H9 (cell line): ENCODE measurements at places on chromosomes 1 and 21. TPM values are rescaled to one million over a fixed set of nuclear protein-coding genes. Genes with fewer than 3 reads are reported as not detected.

DNA sequence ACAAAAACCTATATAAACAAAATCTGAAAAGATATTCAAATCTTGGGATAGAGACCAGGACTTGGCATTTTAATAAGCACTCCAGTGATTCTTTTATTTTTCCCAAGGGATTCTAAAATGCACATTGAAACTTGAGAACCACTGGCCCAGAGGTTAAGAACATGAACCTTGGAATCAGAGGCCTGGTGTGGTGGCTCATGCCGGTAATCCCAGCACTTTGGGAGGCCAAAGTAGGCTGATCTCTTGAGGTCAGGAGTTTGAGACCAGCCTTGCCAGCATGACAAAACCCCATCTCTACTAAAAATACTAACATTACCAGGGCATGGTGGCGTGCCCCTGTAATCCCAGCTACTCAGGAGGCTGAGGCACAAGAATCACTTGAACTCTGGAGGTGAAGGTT, 12.9 kb upstream of the CEP85 start:
- DNase-seq: no peak

The EDN2 gene
- 0.22 and 0.24 TPM in 2 replicates for total RNA-seq

GRCh38 chr1:226643611-226644540, 95.2 kb downstream of the ITPKB start:
- DNase-seq: no peak

- DNase-seq: no peak
Measured at GRCh38 chr1:6657138-6657537, 32.5 kb downstream of the THAP3 start.

DNA sequence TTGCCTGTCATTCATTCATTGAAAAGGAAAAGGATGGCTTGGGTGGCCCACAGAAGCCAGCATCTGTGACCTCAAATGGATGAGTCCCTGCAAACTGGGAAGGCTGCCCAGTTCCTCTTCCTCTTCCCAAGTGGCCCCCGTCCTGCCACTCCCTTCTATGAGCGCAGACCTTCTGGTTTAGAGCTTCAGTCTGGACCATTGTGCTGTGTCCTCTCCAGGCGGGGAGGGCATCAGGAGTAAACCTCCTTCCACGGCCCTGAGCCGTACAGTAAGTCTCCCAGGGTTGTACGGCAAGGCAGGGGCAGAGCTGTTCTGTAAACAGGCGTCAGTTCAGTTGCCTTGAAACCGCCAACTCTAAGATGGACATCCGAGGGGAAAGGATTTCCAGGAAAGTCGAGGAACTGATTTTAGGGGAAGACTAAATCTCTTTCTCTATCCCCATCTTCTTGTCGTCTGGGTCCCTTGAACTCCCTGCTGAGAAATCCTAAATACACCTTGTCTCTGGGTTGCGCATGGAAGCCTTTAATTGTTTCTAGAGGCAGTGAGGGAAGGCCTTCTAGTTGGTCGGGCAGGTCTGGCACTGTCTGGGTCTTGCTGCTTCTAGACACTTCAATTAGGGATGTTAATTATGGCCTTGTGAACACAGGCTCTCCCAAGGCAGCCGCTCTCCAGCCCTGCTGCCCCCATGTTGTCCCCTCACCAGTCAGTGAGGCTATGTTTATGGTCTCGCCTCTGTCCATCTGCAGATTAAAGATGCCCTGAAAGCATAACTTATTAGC, 22.1 kb downstream of the SOX13 start:
- no peak for DNase-seq

- DNase-seq: no peak
Measured at GRCh38 chr1:183361081-183361480, 57.1 kb downstream of the NMNAT2 start.

DNA sequence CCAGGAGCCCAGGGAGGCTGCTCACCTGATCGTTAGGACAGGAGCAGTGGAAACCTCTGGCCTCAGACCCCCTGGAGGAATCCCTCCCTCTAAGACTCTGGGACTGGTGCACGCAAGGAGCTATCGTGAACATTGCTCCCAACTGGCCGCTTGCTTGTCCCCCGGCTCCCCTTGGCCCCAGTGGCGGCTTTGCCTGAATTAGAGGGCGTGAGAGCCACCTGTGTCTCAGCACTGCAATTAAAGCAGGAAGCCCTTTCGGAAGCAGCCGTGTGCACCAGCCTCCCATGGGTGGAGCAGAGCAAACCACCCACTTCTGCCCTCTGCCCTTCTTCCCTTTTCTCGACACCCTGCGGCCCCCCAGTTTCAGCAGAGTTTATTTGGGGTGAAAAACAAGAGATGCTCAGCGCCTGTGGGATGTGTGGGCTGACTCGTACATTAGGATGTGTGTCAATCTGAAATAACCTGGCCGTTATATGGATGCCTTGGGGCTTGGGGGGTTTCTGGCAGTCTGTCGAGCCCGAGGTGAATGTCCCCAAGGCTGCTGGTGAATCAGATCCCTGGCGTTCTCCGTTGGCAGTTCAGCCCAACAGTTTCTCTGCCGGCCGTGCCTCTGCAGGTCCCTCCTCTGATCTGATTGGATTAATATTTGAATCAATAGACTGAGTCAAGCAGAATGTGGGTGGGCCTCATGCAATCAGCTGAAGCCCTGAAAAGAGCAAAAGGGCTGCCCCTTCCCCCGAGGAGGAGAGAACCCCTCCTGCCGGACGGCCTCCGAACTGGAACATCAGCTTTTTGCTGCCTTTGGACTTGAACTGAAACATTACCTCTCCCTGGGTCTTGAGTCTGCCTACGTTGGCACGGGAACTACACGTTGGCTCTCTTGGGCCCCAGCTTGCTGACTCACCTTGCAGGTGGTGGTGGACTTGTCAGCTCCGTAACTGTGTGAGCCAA, 7.3 kb upstream of the UMODL1 start:
- DNase-seq: no peak

- DNase-seq: peak; percentile 94
Measured at GRCh38 chr1:6438047-6438525, 13.5 kb downstream of the ESPN start.

The KCNE2 gene
- total RNA-seq: 0.29 TPM in 1 of 2 replicates, not detected in the other

DNA sequence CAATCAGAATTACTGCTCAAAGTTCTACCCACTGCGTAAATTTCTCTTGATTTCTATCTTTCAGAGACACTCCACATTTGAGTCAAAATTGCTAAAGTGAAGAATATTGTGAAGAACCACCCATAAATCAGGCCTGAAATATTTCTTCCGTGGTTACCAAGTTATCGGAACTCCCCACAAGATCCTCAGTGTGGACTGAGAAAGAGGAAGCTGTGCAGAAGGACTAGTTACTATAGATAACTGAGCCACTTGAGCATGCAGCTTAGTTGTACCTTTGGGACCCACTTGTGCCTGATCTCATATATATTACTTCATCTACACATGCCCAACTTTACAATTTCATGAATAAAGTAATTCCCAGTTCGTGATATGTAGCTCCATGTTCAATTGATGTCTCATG, 18.4 kb downstream of the RWDD3 start:
- DNase-seq: no peak

DNA sequence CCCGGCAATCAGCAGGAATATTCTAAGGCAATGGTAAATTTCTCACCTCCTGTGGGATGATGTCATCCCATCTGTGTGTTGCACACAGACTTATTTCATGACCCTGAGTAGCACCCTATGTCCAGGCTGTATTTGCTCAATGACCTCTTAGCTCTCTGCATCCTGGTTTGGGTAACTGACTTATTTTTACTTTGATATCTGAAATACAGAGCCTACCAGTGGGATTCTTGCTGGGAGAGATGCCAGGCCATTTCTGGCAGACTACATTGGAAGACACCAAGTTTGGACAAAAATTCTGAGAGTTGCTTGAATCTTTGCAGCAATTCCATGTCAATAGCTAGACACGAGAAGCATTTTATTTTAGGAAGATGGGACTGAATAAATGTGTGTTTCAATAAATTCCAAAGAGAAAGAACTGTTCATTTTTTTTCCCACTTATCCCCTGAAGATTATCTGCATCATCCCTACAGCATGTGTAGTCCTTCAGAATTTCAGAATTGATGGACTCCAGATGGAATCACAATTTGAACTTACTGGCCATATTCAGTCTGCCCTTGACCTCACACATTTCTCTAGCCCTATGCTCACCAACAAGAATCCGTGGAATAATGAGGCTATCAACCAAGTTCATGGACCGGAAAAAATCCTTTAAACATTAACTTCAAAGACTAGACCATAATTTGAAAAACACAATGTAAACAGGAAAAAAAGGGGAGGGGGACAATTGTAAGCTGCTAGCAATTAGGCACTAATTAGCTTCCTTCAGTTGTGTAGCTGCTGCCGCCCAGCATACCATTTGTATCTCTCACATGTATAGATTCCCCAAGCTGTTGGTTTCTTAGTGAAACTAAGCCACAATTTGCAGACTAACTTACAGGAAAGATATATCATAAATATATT, 226.5 kb downstream of the HMCN1 start:
- DNase-seq: no peak

GRCh38 chr1:94660994-94661393, 119.4 kb upstream of the F3 start:
- DNase-seq: peak; percentile 85

DNA sequence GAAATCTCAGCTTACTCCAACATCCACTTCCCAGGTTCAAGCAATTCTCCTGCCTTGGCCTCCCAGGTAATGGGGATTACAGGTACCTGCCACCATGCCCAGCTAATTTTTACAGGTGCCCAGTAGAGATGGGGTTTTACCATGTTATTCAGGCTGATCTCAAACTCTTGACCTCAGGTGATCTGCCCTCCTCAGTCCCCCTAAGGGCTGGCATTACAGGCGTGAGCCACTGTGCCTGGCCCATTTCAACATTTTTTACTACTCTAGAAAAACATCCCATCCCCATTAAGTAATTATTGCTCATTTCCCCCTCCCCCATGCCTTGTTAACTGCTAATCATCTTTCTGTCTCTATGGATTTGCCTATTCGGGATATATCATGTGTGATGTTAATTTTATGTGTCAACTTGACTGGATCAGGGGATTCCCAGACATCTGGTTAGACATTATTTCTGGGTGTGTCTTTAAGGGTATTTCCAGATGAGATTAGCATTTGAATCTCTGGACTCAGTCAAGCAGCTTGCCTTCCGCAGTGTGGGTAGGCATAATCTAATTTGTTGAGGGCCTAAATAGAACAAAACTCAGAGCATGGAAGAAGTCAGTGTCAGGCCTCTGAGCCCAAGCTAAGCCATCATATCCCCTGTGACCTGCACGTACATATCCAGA, 33.0 kb upstream of the ZBTB8B start:
- no peak for DNase-seq

The CFAP74 gene
- total RNA-seq: 0.28 and 0.44 TPM in 2 replicates

The TACSTD2 gene
- total RNA-seq: 1.2 and 1.5 TPM in 2 replicates

The CLSTN1 gene
- 100 and 101 TPM in 2 replicates for total RNA-seq

- no peak for DNase-seq
Measured at GRCh38 chr1:183936791-183937190, 100.7 kb downstream of the COLGALT2 start.

The PDPN gene
- 199 and 205 TPM in 2 replicates for total RNA-seq
